ENCODE measurements at places on chromosomes 3 and 15.

DNA sequence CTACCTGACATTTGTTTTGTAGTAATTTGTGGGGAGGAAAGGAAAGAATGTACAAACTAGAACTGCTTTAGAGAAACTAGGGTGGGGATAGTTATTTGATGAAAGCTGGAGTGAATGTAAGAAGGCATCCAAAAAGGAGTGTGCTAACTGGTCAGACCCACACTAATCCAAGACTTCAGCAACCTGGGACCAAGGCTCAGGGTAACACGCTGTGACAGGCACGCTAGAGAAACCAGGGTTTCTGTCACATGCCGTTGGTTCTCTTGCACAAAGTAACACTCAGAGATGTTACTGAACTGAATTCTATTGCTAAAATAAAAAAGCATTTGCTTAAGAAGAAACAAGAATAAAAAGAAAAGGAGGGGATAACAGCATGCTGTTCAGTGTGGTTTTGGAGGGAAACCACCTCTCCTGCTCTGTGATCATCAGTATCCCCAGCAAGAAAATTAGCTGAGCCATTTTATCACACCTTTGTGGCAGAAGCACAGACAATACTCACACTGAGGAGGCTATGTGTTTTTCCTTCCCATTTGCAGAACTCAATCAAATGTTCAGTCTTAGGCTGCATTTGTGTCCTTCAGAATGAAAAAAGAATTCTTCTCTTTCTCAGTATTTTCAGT is 2.8 kb upstream of the CCDC80 start:
- no peak for DNase-seq

- DNase-seq = no peak
These were observed at the start of gene CHST13 for GRCh38 chr3:126523745-126524428. TSS of gene CHST13 (plus strand) at chr3:126524155. CDS start at chr3:126524333, 178 bp downstream.

DNA sequence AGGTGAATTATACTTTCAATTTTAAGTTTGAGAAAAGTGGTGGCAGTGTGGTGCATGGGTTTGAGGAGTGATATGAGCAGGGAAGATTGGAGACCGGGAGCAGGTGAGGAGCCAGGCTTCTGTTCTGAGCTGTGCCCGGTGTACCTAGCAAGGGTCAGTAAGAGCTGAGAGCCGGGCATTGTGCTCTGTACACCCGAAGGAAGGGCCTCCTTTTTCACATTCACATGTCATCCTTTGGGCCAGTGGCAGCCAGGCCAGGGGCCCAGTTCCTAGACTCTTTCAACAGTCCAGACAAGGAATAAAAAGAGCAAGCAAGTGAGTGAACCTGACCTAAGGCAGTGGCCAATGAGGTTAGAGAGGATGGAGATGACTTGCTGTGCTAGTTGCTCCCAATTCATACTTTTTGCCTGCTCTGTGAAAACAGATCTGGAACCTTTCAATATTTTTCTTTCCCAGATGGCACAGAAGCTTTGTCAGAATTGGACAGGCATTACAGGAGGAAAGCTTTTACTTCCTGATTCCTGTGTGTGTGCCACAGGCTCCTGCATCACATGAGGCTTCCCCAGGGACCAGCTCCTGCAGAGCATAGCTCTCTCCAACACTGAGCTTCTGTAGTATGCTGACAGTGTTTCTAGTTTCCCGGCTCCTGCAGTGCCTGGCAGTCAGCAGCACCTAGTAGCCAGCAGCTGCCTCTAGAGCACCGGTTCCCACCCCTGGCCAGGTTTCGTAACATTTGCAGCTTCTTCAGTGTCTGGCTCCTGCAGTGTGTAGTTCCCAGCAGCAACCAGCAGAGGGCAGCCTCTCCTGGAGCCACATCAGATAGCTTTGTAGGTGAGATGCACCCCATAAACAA is 5.3 kb upstream of the TRA2B start:
- peak; percentile 23 for DNase-seq

DNA sequence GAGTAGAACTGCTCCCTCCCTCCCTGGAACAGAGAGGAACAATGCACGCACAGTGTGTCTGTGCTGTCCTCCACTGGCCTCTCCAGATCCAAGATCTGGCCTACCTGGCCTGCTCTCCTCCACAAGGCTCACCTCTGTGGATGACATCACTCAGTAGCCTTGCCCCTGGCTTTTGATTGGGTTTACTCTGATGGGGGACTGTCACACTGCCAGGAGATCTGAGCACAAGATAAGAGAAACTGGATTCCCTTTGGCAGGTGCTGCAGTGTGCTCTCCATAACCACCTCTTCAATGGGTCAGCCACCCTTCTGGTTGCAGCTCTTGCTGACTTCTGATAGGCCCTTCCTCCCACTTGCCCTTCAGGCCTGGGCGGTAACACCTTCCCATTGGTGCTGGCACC is 22.6 kb upstream of the ANO10 start:
- DNase-seq = no peak

- no peak for DNase-seq
These were observed 249.9 kb downstream of the SHOX2 start for GRCh38 chr3:157856078-157856939.

- DNase-seq = no peak
These were observed 328.8 kb downstream of the PTPRG start for GRCh38 chr3:61890167-61890566.

GRCh38 chr3:193929373-193929772 is 206.6 kb upstream of the HES1 start:
- DNase-seq = no peak

GRCh38 chr3:11514191-11514821 is 129.4 kb downstream of the VGLL4 start:
- peak; percentile 73 for DNase-seq

DNA sequence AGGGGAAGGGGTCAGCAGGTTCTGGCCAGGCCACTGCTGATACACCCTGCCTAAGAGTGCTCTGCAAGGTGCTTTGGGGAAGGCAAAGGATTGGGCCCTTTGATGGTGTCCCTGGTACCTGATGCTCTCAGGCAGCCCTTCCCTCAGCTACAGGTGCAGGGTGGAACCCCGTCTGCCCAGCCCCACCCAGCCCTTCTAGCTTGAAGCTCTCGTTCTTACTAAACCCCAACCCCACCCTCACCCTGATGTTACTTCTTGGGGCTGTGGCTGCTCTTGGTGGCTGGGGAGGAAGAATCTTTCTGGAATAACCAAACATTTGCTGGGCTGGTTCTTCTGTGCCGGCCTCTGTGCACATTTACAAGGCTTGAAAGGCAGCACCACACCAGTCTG is 6.4 kb downstream of the GNAI2 start:
- no peak for DNase-seq

DNA sequence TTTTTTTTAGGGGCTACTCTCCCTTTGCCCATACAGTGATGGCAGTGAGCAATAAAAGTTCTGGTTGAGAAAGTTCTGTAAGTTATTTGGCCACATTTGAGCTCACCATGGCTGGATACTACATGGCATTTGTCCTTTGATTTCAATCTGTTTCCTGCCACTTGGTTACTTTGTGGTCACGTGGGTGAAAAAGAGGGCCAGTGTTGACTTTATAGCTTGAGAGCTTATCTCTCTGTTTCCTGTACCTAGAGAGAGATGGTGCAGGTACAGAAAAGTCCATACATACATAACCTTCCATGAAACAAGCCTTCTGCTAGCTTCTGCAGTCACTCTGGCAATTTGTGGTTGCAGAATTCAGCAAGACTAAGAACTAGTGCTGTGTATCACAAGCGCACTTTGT is 23.4 kb upstream of the MECOM start:
- DNase-seq = no peak

DNA sequence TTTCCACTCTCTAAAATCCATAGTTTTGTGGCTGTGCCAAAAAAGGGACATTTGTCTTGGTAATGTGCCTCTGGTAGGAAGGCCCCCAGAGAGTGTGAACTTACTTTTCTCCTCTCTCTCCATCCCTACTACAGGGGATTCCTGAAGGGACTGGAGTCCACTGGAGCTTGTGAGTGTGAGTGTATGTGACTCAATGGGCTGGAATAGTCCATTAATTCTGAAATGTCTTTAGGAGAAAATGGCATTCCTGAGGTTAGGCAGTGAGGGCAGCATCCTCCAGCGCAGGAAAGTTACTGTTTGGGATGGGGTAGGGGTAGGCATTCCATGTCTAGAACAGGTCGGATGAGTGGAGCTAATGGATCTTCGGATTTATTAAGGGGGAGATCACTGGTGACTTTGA is 59.8 kb upstream of the CACNA2D3 start:
- DNase-seq = no peak

DNA sequence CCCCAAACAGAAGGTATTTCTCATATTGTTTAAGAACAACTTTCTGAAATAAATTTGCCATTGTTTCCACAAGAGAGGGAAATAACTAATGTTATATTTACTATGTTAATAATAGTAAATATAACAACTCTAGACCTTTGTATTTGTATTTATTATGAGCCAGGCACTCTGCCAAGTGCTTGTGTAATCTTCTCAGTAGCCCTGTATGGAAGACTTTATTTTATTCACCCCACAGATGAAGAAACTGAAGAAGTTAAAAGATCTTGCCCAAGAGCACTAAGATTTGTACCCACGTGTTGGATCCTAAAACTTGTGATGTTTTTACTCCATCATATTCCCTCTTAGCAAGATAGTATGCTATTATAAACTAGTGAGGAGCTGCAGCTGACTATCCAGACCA is 12.0 kb upstream of the GNB4 start:
- no peak for DNase-seq

DNA sequence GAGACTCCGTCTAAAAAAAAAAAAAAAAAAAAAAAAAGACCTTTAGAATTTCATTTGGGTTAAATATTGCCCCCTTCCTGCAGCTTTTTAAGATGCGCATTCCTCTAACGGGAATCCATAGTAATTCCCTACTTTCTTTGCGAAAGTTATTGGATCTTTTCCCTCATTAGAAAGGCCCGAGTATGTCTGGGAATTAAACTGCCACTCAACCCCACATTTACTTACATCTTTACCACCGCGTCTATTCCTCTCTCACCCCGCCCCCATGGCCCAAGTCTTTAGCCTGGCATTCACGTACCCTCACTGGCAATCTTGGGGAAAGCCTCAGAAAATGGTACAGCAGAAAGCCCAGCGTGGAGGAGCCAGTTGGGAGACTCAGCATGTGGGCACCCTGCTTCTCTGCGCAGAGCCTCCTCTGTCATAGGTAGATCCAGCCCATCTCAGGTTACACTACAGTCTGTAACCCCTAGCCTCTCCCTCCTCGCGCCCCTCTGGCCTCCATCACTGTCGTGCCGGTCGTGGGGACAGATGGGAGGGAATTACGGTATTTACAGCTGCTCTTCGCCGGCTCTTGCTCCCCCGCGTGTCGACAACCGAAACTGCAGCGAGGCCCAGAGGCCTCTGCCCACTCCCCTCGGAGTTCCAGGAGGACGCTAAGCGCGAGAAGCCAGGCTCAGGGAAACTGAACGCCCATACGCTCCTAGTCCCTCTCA is 6.4 kb upstream of the ANKDD1A start:
- DNase-seq = no peak

- DNase-seq = no peak
These were observed 42.0 kb downstream of the FRMD4B start for GRCh38 chr3:69343875-69344274.

GRCh38 chr15:88036154-88036839 is 220.2 kb downstream of the NTRK3 start:
- no peak for DNase-seq

DNA sequence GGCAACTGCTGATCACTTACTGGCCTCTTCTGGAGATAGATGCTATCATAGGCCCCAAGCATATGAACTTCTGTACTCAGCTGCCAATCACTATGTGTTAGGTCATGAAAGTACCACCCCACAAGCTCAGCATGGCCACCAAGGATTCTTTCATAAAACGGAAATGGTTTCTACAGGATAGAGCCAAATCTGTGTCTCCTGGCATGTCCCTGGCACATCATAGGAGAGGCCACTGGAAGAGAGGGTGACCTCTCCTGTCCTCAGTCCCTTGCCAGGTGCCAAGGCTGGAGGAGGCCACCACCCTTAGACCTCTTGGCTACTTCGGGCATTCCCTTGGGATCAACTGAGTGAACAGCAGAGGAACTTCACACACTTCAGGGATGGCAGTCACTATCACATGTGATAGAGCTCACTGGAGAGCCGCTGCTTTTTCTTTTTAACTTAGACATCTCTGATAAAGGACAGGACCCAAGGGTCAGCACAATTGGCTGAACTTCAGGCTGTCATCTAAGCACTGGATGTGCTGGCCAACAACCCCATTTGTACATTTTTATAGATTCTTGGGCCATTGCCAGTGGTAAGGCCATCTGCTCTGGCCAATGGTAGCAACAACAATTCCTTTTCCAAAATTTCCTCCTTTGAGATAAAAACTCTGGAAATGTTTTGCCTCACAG is 425.2 kb downstream of the SQOR start:
- no peak for DNase-seq

DNA sequence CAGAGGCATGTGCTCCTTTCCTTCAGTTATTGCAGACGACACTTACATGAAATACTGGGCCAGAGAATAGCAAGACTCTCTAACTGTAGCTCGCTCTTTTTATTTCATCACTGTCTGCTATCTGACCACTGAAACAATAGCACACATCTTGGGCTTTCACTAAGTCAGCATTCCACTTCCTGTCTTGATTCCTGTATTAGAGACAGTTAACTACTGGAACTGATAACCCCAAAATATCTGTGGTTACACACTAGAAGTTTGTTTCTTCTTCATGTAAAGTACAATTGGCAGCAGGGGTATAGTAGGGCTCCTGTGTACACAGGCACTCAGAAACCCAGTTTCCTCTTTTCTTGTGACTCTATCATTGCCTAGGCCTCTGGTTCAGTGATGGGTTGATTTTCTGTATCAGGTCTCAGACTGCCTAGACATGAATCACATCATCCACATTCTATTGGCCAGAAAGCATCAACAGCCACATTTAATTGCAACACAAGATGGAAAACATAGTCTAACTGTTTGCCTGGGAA is 230.2 kb upstream of the CD96 start:
- no peak for DNase-seq

DNA sequence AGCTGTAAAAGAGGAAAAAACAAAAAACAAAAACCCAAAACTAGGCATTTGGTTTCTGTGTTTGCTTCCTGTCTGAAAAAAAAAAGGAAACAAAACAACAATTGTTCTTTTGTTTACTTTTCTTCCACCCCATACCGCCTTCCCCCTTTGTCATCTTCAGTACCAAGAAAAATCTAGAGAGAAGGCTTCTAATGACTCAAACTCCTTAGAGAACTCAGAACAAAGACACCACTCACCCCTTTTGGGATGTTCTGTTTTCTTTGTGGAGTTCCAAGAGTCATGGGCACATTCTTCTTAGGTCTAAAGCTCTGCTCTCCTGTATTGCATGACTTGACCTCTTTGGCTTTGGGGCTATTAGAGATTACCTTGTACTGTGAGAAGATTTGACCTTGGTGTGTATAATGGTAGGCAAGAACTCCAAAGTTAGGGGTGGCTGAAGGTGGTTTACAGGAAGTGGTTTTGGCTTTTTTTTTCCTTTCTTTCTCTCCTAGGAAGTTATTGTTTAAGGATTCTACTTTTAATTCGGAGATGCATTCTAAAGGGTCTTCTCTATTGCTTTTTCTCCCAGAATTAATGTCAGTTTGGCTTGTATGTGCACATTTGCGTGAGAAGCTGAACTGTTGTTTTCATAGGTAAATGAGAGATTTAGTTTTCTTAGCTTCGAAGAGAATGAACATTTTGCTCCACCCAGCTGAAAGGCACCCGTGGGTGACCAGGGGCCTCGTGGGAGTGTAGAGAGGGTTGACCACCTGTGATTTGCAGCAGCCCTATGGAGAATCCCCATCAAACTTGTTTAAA is 39.5 kb upstream of the ZBTB20 start:
- DNase-seq = no peak

GRCh38 chr3:25306066-25306465 is 122.0 kb upstream of the RARB start:
- no peak for DNase-seq

- DNase-seq = no peak
These were observed 9.8 kb downstream of the MAP6D1 start for GRCh38 chr3:183815563-183815940.
